ENCODE measurements at places on chromosomes 16 and 17.

DNA sequence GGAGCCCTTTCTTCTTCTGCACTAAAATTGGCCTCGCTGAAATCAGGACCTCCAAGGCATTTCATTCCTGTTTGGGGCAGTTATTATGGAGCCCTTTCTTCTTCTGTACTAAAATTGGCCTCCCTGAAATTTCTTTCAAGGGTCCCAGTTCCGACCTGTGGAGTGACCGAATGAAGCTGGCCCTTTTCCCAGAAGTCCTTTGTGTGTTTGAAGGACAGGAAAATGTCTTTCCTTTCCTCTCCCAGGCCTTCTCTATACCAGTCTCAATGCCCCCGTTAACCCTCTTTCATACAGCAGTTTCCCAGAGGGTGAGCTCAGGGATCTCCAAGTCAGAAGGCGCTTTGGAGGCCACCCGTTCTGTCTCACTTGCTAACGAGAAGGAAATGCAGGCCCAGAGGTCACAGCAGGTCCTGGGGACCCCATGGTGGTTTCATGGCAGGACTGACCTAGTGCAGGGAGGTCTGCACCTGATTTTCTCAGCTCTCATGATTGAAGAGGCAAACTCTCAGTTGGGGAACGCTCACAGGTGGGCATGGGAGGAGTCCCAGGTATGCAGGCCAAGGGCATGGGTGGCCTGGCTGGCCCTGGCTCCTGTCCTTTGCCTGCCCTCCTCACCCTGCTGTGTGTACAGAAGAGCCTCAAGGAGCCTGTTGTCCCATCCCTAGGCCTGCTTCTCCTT is 37.1 kb upstream of the DOC2B start:
- no peak for DNase-seq

DNA sequence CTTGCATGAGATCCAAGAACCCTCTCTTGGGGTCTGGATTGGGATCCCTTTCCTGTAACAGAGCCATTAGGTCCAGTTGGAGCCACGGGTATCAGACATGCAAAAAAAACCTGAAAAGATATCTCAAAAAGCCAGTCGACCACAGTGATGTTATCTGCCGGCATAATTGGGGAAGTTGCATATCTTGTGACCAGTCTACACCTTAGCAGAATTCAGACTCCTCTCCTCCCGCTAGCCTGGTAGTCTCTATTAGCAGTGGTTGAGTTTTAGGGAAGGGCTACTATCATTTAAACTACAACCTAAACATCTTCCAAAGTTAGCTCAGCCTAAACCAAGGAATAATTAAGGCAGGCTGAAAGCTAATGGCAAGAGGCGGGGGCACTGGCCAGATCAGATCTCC is 16.2 kb upstream of the PSMD7 start:
- no peak for DNase-seq

DNA sequence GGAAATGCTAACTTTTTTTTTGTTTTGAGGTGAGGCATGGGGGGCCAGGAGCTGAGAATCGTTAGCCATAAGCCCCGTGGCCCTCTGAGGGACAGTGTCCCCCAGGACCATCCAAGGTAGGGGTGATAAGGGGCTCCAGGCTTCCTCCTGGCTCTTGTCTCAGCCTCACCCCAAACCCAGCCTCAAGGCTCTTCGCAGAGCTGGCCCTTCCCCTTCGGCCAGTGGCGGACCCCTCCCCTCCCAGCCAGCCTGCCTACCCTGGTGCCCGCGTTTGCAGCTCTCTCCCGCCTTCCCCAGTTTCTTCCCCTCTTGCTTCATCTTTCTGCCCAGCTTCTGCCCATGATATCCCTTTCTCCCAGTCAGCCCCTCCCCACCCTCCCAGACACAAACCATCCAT is 22.7 kb upstream of the ATP2A3 start:
- DNase-seq = no peak

GRCh38 chr17:8593830-8594229 is 36.7 kb downstream of the MYH10 start:
- DNase-seq = no peak

GRCh38 chr16:78448658-78449271 is 349.3 kb downstream of the WWOX start:
- no peak for DNase-seq

DNA sequence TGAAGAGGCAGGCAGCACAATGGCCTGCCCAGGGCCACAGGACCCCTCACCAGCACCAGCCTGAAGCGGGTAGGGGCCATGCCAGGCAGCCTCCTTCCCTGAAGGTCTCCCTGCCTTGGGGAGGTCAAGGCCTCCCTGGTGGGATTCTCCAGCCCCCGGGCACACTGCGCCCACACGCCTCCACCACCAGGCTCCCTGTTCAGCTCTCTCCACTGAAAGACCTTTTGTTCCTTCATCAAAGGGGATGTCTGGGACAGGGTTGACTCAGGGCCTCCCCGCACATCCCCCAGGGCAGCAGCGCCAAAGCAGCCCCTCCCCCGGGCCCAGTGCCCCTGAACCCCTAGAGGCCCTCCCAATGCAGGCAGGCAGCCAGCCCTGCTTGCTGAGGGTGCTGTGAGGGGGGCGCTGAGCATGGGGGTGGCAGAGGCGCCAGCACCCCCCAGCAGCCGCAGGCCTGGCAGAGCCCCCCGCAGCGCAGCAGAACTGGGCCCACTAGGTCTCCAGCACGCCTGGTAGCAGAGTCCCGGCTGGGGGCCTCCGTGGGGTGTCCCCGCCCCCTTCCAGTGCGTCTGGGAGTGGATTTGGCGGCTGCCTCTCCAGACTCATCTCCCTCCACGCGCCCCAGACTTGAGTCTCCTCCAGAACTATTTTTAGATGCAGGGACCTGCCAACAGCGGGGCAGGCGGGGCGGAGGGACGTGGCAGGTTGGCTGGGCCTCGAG is 13.1 kb downstream of the BCAR1 start:
- peak; percentile 77 for DNase-seq

DNA sequence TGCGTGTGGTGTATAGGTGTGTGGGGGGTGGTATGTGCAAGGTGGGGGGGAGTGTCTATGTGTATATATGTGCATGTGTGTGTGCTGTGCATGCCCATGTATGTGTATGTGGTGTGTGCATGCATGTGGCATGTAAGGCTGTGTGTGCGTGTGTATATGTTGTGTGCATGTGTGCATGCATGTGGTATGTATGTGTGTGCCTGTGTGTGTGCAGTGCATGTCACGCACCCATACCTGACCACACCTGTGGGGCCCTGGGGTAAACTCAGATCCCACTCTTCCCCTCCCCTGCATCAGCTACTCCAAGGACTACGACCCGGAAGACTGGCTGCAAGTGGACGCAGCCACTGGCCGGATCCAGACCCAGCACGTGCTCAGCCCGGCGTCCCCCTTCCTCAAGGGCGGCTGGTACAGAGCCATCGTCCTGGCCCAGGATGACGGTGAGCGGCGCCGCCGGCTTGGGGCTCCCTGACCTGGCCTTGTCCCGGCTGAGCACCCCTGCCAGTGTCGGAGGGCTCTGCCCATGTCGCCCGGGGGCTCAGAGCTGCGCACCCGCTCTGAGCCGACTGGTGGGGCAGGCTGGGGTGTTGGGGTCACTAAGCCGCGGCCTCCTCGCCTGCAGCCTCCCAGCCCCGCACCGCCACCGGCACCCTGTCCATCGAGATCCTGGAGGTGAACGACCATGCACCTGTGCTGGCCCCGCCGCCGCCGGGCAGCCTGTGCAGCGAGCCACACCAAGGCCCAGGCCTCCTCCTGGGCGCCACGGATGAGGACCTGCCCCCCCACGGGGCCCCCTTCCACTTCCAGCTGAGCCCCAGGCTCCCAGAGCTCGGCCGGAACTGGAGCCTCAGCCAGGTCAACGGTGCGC is 9.1 kb downstream of the SLC22A31 start:
- no peak for DNase-seq

- DNase-seq = no peak
Observed at GRCh38 chr16:4991754-4992153, 33.6 kb downstream of the SEC14L5 start.

DNA sequence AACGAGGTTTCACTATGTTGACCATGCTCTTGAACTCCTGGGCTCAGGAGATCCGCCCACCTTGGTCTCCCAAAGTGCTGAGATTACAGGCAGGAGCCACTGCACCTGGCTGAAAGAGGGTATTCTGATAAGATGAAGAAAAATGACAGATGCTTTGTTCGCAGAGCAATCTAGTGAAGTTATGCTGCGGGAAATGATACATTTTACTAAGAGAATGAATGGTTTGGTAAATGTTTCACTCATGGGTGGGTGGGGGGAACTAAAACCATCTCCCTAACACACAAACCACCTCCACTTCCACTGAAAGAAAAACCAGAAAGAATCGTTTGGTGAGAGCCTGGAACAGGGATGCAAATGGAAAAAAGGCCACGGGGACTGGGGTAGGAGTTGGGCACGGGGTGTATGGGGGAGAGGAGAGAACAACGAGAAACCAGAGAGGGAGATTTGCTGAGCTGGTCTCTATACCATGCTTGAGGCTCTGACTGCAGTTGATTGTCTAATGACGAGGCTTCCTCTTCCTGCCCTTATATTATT is 19.0 kb upstream of the XYLT2 start:
- DNase-seq = no peak

DNA sequence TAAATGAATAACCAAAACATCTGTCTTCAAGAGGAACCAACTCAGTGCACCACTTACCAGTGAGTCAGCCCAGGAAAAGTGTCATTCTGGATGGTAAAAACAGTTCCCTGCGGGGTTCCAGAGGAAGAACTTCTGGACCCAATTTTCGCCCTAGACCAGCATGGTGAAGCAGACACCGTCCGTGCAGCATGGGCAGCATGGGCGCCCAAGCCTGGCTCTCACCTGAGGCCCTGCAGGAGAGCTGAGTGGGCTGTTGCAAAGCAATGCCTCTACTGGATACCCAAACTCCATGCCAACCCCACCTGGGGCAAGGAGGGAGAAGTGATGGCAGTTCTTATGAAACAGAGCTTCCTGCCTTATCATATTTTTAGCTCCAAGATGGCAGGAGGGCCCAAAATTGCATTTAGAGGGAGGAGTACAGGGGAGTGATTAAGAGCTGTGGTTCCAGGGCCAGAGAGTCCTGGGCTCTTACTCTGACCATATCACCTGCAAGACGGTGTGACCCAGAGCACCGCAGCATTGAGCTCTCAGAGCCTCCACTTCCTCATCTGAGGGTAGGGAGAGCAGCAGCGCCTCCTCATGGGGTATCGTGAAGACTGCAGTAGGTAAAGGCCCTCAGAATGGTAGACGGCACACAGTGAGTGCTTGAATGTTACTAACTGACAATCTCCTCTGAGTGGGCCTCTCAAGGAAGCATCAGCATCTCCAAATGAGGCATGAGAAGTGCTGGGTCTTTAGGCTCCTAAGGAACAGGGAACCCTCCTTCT is 16.6 kb upstream of the INPP5K start:
- DNase-seq = no peak

DNA sequence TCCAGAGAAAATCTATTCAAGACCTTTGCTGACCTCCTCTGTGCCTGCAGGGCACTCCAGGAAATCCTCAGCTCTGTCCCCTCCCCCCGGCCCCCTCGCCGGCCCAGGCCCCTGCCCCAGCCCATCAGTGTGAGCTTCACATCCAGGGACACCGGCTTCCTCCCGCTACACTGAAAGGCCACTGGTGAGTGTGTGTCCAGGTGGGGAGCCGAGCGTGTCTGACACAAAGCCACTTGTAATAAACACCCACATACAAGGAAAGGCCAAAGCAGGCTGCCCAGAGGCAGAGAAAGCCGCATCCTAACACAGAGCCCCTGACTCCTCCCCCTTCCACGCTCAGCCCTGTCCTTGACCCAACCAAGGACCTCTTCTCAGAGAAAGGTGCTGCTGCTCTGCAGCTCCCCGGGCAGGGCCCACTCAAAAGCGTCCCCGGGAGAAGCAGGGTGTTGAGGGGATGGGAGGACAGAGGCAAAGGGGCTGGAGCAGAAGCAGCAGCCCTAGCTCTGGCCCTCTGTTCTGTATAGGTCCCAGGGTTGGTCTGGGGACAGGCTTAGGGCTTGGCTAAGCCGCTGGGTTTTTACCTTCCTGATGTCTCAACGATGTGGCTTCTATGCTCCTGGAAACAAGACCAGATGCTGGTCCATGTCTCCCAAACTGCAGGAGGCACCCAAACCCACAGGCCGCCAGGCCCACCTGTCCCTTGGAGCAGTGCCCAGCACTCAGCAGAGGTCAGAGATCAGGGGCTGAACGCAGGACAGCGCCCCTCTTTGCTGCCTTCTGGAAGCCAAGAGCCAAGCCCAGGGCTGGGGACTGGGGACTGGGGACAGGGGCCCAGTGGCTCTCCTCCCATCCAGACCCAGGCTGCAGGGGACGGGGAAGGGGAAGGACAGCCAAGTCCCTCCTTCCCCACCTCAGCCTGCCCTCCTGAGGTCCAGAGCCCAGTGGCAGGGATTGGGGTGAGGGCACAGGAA is 15.3 kb downstream of the MNT start:
- DNase-seq = no peak

DNA sequence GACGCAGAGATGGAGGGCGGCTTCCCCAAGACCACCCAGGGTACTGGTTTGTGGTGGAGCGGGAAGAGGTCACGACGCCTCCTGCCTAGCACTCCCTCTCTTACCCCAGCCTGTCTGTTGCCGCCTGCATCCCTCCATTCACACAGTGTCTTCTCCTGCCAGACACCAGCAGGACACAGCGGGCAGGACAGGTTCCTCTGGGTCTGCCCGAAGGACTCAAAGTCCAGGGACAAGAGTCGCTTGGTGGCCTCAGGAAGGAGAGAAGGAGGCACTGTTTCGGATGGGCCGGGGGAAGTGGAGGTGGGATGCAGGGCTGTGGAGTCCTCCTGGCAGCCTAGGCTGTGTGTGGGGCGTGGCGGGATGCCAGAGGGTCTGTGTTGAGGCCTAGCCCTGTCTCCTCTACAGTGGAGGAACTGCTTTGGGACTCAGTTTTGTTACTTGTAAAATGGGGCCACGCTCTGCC is 19.6 kb upstream of the TNS4 start:
- no peak for DNase-seq

GRCh38 chr17:82017612-82018151 is 5.0 kb downstream of the CENPX start:
- DNase-seq = no peak

GRCh38 chr16:58152246-58152868 is 23.2 kb upstream of the CFAP20 start:
- peak; percentile 1 for DNase-seq

- no peak for DNase-seq
Observed at GRCh38 chr17:66335797-66336196, 33.4 kb downstream of the PRKCA start.

DNA sequence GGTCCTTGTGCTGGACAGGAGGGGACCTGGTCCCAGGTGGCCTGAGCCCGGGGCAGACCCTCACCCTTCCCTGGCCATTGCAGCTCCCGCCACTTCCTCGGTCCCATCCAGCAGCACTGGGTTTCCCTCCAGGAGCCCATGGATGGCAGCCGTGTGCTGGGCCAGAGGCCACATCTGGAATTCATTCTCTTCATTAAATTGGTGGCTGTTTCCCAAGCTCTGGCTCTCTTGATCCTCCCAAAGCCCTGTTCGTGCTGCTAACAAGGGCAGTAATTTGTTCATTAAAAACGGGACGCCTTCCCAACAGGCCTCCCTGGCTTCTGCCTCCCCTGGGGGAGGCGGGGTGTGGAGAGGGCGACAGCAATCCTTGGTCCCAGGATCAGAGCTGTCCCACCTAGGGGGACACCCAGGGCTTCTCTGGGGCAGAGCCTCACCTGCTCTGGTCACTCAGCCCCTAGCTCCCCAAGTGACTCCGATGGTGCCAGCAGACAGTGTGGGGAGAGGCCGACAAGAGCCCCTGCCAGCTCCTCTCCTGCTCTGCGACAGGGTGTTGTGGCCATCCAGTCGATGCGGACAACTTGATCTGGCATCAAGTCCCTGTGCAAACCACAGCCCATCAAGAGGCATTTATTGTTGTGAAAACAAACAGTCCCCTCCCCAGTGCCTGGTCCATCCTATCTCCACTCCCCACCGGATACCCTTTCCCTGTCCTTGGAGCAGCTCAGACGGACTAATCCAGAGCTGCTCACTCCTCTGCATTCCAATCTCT is 44.0 kb downstream of the SDK2 start:
- DNase-seq = no peak

- no peak for DNase-seq
Observed at GRCh38 chr16:66359012-66359411, 7.5 kb upstream of the CDH5 start.
